ENCODE measurements at places on chromosomes 7 and 10. TPM values are rescaled to one million over a fixed set of nuclear protein-coding genes. Genes with fewer than 3 reads are reported as not detected.

DNA sequence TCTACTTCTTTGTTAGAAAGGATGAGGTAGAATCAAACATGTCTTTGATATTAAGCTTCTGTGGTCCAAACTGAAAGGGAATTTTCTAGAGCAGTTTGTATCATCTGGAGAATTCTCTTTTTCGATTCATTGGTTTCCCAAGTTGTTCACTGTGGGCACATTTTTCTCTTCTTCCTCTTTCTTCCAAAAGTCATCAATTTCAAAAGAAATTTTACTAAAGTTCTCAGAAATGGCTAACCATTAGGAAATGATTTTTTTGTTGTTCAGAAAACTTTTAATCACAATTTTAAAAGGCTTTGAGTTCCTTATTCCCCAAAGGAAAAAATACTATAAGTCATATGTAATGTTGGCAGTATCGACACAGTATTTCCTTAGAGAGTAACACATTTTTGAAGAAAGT lies 28.3 kb upstream of the CCDC6 start:
- H3K27me3 ChIP-seq: no peaks in the 10 kb centered on the region
- H3K36me3 ChIP-seq: no peaks in the 10 kb centered on the region
- H3K27ac ChIP-seq: no peak overlapping the region
- H3K4me3 ChIP-seq: no peak overlapping the region
- DNase-seq: no peak

- no peaks in the 10 kb centered on the region for H3K36me3 ChIP-seq
- DNase-seq: no peak
- H3K27ac ChIP-seq: no peak overlapping the region
- no peak overlapping the region for H3K4me3 ChIP-seq
- H3K27me3 ChIP-seq: no peaks in the 10 kb centered on the region
Observed at GRCh38 chr7:154842591-154842990, 160.3 kb downstream of the PAXIP1 start.

DNA sequence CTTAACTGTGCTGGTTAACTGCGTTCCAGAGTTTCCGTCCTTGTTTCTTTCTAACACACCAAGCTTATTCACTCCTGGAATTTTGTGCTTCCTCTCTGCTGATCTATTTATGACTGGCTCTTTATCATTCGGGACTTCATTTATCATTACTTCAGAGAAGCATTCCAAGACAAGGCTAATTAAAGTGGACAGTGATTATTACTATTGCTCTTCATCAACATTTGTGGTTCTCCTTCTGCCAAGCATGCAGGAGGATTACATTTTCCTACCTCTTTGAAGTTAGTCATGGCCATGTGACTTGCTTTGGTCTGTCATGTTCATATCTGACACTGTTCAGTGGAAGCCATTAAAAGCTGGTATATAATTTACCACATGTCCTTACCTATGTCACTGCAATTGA lies 172.4 kb upstream of the AGR3 start:
- no peak overlapping the region for H3K4me3 ChIP-seq
- no peaks in the 10 kb centered on the region for H3K36me3 ChIP-seq
- no peaks in the 10 kb centered on the region for H3K4me1 ChIP-seq
- no peak for DNase-seq
- no peak overlapping the region for H3K27ac ChIP-seq
- H3K27me3 ChIP-seq: no peaks in the 10 kb centered on the region

DNA sequence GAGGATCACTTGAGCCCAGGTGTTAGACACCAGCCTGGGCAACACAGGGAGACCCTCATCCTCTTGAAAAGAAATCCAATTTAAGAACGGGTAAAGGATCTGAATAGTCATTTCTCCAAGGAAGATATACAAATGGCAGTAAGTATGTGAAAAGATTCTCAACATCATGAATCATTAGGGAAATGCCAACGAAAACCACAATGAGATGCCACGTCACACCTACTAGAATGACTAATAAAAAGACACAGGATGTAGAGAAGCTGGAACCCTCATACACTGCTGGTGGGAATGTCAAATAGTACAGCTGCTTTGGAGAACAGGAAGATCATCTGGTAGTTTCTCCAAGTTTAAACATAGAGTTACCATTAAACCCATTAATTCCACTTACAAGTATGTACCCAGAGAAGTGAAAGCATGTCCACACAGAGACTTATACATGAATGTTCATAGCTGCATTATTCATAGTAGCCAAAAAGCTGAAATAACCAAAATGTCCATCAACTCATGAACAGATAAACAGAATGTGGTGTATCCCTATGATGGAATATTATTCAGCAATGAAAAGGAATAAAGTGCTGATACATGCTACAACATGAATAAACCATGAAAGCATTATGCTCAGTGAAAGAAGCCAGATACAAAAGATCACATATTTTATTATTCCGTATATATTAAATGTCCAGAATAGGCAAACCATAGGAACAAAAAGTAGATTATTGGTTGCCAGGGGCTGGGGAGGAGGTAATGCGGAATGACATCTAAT lies 13.1 kb upstream of the ZMIZ2 start:
- no peaks in the 10 kb centered on the region for H3K4me1 ChIP-seq
- H3K27ac ChIP-seq: no peak overlapping the region

- H3K27ac ChIP-seq: no peak overlapping the region
- no peaks in the 10 kb centered on the region for H3K36me3 ChIP-seq
- peaks cover 3% of the 10 kb centered on the region for H3K4me1 ChIP-seq
Observed at GRCh38 chr10:121137533-121137932, 286.4 kb downstream of the WDR11 start.

DNA sequence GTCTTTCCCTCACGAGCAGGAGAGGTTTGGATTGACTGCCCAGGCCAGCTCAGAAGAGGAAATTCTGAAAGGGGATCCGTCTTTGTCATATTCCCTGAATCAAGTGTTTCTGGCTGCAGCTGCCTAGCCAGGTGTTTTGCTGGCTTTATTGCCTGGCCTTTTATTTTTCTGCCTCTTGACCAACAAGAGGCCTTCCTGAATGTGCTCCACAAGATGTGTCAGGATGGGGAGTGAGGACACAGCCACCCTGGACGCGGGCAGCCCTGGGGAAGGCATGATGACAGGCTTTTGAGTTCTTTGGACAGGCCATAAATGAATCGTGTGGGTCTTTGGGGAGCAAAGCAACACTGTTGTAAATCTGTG lies 163.6 kb downstream of the CAMK1D start:
- no peak overlapping the region for H3K4me3 ChIP-seq
- DNase-seq: no peak
- no peaks in the 10 kb centered on the region for H3K36me3 ChIP-seq

DNA sequence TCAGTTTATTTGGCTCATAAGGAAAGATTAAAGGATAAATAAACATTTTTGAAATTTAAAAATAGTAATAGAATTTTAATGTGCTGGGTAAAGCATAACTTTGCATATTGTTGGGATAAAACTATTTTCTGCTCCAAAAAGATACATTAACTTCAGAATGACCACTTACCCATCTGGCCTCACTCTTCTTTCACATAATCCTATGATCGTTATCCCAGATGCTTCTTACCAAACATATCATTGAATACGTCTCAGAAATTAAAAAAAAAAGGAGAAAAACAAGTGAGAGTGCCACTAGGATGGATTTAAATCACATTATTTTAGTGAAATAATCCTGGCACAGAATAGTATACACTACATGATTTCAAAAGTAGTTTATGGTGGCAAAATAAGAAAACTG lies 677.5 kb upstream of the ZWINT start:
- no peak for DNase-seq
- H3K36me3 ChIP-seq: no peaks in the 10 kb centered on the region
- H3K4me1 ChIP-seq: no peaks in the 10 kb centered on the region
- no peak overlapping the region for H3K4me3 ChIP-seq
- no peak overlapping the region for H3K27ac ChIP-seq

GRCh38 chr10:92356041-92356440 lies 65.1 kb downstream of the MARCHF5 start:
- no peak for DNase-seq
- no peaks in the 10 kb centered on the region for H3K27me3 ChIP-seq
- no peak overlapping the region for H3K27ac ChIP-seq
- no peak overlapping the region for H3K4me3 ChIP-seq
- H3K36me3 ChIP-seq: 0 out of 2 replicates have a peak, but pooled peaks cover 2% of the 10 kb centered on the region

GRCh38 chr10:23686722-23687121 lies 247.8 kb downstream of the OTUD1 start:
- no peak for DNase-seq
- no peaks in the 10 kb centered on the region for H3K4me1 ChIP-seq
- H3K27ac ChIP-seq: no peak overlapping the region
- no peaks in the 10 kb centered on the region for H3K36me3 ChIP-seq
- H3K27me3 ChIP-seq: peaks cover 3% of the 10 kb centered on the region
- no peak overlapping the region for H3K4me3 ChIP-seq

- H3K4me1 ChIP-seq: no peaks in the 10 kb centered on the region
- no peak overlapping the region for H3K27ac ChIP-seq
- DNase-seq: no peak
- H3K27me3 ChIP-seq: no peaks in the 10 kb centered on the region
Observed at GRCh38 chr7:88888684-88889083, 93.1 kb upstream of the TEX47 start.

PSTK gene
- 6.6 TPM for total RNA-seq

ACSM6 gene
- not detected for total RNA-seq

SFRP5 gene
- 3.3 TPM for total RNA-seq

AGAP3 gene
- total RNA-seq: 66.4 TPM

PIP gene
- not detected for total RNA-seq

PHKG1 gene
- total RNA-seq: 0.61 TPM

CADPS2 gene
- total RNA-seq: 19.7 TPM

RAMP3 gene
- total RNA-seq: 0.88 TPM

SUN3 gene
- not detected for total RNA-seq

CCAR1 gene
- total RNA-seq: 111 TPM

SORBS1 gene
- total RNA-seq: 36.3 TPM

SPRN gene
- total RNA-seq: 0.24 TPM

FOXP2 gene
- total RNA-seq: 0.43 TPM

ADAMTS14 gene
- 2.3 TPM for total RNA-seq
